ENCODE measurements at places on chromosomes 1 and 21. TPM values are rescaled to one million over a fixed set of nuclear protein-coding genes. Genes with fewer than 3 reads are reported as not detected.
A peak's percentile ranks its signal among the peaks of the same experiment; 100 is the strongest.

DNA sequence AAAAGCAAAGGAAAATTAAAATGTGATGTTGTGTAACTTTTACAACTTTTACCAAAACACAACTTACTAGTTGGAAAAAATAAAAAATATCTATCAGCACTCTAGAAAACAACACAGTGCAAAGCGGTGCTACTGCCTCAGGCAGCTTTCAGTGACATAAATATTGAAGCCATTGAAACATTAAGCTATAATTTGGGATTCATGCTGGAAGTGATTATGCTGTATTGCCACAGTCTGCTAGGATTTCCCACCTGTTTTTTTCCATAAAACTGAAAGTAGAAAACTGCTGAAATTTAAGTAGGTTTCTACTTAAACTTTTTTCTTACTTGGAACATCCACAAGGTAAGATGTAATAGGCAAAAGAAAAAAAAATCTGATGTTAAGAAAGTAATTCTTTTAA is 674.4 kb downstream of the KCNT2 start:
- no peak for DNase-seq

LRRC40 gene
- 21.9 TPM for total RNA-seq

BCAR3 gene
- total RNA-seq: 14.2 TPM

- no peak for DNase-seq
Observed at GRCh38 chr1:198598796-198599321, 40.0 kb upstream of the PTPRC start.

GBP6 gene
- total RNA-seq: 0.39 TPM

GRCh38 chr1:59556398-59556797 is 258.4 kb upstream of the HOOK1 start:
- no peak for DNase-seq

- DNase-seq: peak; percentile 40
Observed at GRCh38 chr1:176691251-176692228, 228.6 kb downstream of the PAPPA2 start.

DNA sequence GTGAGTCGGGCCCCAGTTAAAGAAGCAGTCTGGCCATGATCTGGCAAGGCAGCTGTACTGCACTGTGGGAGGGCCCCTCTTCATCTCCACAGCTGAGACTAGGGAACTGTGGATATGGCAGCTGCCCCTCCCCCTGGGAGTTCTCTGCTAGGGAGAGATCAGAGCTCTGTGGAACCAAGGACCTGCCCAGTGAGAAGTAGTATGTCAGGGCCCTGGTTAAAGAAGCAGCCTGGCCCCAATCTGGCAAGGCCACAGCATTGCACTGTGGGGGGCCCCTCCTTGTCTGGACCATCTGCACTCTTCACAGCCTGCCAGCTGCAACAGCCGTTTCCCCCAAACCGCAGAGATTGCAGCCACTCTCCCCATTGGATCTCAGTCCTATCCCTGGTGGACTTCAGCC is 208.5 kb downstream of the DNAH14 start:
- no peak for DNase-seq

MFAP2 gene
- total RNA-seq: 38.3 TPM

HPDL gene
- 0.89 TPM for total RNA-seq

UBL4B gene
- total RNA-seq: 0.20 TPM

DNA sequence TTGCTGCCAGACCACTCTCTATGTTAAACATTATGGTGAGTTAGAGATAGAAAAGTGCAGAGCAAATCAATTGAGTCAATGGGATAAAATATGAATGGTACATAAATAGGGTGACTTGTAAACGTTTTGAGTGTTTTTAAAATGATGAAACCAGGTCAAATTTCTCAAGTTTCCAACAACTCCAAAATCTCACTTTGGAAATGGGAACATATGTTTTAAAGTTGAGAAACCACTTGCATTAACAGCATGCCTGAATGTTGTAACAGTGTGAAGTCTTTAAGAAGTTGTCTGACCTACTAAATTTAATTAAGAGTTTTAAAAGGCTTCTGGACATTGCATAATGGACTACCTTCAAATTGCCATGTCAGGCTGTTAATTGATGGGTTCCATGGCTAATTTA is 33.6 kb upstream of the RAVER2 start:
- DNase-seq: no peak

- DNase-seq: no peak
Observed at GRCh38 chr1:79711001-79711431, 704.5 kb upstream of the ADGRL4 start.

DNA sequence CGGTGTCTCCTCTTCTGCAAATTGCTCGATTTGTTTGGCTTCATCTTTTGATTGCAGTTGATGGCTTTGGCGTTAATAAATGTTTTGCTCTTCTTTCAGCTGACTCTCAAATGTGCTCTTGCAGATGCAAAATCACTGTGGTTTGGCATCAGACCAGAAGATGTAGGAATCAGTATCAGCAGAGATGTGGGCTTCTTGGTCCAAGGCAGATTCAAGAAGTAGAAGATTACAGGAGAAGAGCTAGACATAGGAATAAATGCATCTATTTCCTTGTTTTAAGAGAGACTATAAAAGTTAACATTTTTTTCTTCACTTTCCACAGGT is 59.8 kb upstream of the BACH1 start:
- DNase-seq: no peak

DNA sequence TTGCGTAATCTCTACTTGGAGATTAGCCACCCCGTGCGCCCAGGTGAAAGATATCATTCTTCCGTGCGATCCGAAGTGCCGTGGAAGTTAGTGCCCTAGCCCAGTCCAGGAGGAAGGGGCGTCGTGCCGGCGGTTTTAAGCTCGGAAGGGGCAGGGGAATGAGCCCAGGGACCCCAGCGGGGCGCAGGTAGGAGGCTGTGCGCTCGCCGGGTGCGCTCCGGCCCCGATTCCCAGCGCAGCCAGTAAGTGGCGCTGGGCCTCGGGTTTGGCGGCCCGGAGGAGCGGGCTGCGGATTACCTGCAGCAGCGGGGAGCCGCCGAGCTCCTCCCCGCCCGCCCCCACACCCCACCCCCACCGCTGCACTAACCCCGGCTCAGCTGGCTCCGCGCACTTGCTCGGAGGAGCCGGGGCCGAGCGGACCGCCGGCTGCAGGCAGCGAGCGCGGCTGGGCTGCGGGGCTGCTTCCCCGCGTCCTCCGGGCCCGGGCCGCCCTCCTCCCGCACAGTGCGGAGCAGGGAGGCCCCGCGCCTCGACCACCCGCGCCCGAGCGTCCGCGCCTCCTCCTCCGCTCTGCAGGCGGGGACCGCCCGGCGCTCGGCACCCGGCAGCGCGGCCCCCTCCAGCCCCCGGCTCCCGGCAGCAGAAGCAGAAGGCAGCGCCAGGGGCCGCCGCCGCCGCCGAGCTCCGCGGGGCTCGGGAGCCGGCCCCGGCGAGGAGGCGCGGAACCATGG is at the start of gene RYR2:
Gene RYR2 (plus strand): TSS at position 390 of the 731 bp plus-strand sequence. CDS start 338 bp downstream, at position 728.
- peak; percentile 5 for DNase-seq

RAB3B gene
- total RNA-seq: 1.9 TPM

ANKRD65 gene
- total RNA-seq: 2.9 TPM

ZNF687 gene
- total RNA-seq: 8.4 TPM

GRCh38 chr1:229792012-229792975 is 166.2 kb downstream of the URB2 start:
- DNase-seq: no peak

DNA sequence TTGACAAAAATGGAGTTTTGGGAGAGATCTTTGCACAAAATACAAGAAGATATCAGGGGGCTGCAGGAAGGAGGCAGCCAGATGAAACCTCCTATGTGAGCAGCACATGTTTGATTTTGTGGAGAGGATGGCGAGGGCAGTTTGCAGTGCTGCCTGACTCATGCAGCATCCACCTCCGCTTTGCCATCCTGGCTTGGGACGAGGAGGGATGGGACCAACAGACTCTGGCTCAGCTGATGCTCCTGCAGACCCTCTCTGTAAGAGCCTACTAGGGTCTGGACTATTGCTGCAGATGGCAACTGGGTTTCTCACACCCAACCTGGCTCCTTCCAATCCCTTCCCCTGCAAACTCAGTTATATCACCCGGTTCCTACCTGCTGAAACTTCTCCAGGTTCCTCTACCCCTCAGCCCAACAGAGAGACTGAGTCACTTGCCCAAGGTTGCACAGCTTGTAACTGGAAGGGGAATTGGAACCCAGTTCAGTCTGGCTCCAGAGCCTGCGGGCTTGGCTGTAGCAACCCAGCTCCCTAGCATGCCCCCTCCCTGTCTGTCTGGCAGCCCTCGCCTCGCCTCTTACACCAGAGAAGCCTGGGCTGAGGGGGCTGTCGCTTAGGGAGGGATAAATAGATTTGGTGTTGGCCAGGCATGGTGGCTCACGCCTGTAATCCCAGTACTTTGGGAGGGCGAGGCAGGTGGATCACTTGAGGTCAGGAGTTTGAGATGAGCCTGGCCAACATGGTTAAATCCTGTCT is 205.8 kb downstream of the PTPRU start:
- DNase-seq: no peak

GRCh38 chr1:57843760-57844159 is 419.9 kb upstream of the DAB1 start:
- DNase-seq: no peak

GRCh38 chr1:10170239-10170574 is 40.2 kb upstream of the KIF1B start:
- no peak for DNase-seq
